ENCODE measurements at places on chromosomes 5 and 9.

GRCh38 chr5:34827588-34828506, 11.1 kb upstream of the TTC23L start:
- no peak for DNase-seq

DNA sequence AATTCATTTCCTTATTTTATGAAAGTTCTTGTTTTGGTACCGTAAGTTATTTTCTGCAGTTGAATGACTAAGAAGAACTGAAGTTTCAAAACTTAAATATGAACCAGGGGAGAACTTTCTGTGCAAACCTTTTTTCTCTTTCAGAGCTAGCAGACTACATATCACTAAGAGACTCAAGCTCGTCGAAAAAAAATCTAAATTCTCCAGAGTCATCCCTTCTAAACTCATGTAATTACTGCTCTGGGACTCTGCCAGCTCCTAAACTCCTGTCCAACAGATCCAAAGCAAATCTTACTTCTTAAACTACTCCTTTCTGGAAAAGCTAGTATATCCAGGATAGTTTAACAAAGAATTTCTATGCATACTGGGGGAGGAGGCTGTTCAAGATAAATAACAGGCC, 87.0 kb upstream of the NR5A1 start:
- no peak for DNase-seq

DNA sequence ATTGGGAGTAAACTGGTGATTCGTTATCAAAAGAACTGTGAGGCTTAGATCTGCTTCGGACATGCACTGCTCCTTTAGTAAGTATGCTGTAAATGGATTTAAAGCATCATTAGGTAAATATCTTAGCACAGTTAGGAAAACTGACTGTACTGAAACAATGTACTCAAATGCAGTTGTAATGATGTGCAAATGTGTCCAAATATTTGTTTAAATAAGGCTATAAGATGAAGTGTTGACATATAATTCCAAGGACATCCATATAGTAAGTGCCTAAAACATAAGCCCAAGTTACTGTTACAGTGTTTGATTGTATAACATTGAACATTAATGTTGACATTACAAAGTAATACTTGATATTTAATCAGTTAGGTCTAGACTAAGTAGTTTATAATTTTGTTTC, 512.5 kb upstream of the CDH18 start:
- DNase-seq: no peak

GRCh38 chr5:150623878-150624216, 16.6 kb upstream of the SYNPO start:
- DNase-seq: no peak

DNA sequence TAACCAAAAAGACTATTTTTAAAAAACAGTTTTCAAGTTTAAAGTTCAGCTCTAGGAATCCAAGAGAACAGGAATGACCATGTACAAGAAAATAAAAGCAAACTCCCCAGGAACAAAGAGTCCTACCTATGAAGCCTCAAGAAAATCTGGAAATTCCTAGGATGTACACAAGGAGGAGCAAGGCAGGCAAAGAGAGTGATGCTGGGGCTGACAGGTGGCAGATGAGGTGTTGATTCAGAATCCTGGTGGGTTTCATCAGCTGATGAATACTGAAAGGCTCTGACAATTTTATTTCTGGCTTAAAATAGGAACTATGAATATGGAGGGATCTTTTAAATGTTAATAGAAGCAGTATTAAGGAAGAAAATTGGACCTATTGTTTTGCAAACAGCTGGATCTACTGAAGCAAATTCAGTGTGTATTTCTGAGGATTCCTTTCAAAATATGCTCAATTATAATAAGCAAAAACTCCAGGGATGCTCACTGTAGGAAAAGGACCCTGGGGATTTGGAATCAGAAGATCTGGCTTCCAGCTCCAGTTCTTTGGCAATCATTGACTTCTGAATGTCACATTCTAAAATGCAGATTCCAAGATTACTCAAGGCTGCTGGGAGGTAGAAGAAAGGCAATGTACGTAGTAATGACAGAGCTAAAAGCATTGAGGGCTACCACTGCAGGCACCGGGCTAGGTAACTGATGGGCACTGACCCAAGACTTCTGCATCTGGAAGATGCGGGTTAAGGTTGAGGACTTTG, 28.0 kb upstream of the SH3RF2 start:
- DNase-seq: no peak

GRCh38 chr5:157464519-157465171, 4.6 kb downstream of the NIPAL4 start:
- peak; percentile 6 for DNase-seq

All from stimulated activated CD8-positive, alpha-beta memory T cell treated with anti-CD3 and anti-CD28 coated beads, Interleukin-4, amount 100 ng/mL, for 4 hours (primary cell).